ENCODE measurements at places on chromosomes 5 and 9.

DNA sequence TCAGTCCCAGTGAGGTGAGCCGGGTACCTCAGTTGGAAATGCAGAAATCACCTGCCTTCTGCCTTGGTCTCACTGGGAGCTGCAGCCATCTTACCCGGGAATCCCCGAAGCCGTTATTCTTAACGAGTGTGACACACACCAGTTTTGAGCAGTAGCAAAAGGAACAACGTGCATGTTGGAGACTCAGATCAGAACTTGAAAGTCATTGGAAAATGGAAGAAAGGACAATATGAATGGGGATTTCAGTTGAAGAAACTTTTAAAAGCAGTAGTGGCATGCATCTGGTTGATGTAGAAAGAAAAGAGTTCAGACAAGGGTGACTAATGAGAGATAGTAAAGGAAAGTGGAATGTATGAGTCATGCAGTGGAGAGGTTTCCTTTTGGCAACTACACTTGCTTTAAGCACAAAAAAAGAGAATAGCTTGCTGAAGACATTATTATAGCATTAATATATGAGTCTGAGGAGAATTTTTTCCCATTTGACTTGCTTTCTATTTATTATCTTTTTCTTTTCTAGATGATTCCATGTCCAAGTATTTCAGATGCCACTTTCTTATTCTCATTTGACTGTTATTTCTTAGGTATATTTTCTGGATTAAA, 44.4 kb upstream of the ANKDD1B start:
- peak; percentile 2 for DNase-seq

DNA sequence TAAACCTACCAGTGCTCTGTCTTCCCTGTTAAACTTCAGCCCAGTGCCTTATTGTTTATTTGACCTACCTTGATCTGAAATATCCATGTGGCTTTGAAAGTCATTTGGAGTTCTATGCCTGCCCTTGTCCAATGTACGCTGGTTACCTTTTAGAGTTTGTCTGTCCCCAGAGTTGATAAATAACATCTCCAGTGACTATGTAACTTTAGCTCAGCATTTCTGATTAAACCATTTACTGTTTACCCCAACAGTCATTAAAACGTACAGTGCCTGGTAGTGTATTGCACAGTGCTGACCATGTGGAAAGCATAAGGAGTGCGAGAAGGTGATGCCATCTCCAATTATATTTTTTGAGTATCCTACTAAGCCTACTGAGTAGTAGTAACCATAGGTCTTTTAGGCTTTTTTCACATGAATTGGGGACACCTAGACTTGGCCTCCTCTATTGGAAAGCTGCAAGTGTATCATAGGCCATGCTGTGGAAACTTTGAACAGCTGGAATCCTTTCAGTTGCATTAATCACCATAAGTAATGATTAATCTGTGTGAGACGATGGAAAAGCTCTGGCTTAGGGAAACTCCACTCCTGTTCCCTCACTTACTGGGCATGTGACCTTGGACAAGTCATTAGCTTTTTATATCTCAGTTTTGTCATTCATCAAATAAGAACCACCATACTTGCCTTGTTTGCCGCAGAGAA, 93.5 kb downstream of the MAST4 start:
- DNase-seq: no peak

DNA sequence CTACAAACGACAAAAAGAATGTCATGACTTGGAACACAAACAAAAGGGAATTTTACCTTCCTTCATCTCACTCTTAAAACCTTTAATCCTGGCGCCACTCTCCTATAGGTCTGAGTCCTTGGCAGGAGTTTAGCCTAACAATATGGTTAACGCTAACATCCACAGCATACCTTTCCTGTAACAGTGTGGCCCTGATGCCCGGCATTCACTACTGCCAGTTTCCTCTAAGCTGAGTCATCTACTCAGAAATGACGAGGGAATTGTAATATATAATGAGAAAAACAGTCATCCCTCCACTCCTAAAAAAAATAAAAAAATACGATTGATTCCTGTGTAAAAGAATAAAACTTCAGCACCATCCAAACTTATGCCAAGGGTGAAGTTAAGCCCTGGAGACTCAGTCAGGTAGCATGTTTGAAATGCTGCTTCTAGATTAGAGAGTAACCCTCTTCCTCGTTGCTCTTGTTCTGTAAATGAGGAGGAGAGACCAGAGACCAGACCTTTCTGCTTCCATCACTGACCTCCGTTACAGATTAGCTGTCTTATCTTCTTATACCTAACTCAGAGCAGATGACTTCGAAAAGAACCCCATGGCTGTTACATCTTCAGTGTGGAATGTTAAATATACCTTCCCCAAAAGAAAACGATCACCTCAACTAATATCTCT, 37.4 kb downstream of the CCDC125 start:
- DNase-seq: no peak

- DNase-seq: no peak
These were observed 16.8 kb downstream of the CCT5 start for GRCh38 chr5:10266839-10267238.

- DNase-seq: no peak
These were observed 220.0 kb downstream of the GOLPH3 start for GRCh38 chr5:31954091-31954490.
